ENCODE measurements at places on chromosomes 11 and 22.

DNA sequence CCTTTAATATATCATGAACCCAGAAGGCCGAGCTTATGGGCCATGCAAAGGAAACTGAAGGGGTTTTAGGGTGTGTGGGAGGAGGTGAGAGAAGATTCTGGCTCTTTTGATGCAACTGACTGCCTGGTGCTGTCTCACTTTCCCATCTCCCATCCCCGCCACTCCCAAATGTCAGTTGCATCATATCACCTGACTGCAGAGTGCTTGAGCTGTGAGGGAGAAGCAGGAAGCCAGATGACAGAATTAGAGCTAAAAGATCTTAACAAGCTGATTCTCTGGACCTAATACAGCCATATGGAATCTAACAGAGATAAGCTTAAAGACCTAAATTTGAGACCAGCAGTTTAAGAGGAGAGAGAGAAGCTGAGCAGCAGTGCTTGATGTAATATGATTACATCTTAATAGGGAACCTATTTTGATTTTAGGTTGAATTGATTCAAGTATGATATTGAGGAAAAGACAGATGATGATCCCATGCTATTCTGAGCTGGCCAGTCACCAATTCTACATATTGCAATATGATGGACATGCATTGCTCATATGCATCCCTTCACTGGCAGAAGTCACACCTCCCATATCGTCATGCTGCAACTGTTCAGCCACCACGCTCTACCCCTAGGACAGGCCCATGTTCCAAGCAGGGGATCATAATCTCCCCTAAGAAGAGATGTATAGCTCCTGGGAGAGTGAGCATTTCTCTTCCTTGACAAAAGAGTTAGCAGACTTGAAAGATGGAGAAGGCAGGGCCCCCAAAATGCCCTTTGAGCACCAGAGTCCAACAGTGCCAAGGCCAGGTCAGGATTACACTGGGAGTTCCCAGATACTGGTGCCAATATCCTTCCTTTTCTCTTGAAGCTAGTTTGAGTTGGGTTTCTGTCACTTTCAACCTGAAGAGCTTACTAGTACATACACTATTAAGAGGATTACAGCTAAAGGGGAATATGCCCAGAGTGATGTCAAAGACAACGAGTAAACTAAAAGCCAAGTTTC is 44.9 kb downstream of the PLEKHA7 start:
- DNase-seq, result no peak

- DNase-seq, result no peak
Observed at GRCh38 chr11:60852117-60852981, 3.4 kb downstream of the PTGDR2 start.

GRCh38 chr11:86957976-86958646 is 2.9 kb upstream of the FZD4 start:
- DNase-seq, result no peak

DNA sequence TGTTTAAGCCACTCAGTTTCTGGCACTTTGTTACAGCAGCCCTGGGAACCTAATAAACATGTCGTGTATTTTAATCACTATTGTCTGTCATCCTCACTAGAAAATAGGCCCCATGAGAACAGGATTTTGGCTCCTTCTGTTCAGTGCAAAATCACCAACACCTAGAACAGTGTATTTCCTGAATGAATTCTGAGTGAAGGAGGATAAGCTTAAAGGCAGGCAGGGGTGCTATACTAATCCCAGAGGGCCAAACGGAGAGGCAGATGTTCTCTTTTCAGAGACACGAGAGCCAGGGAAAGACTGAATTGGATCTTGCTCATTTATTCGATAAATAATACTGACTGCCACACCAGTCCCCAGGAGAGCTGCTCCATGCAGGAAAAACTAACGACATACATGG is 10.4 kb downstream of the SMCO4 start:
- DNase-seq, result no peak

DNA sequence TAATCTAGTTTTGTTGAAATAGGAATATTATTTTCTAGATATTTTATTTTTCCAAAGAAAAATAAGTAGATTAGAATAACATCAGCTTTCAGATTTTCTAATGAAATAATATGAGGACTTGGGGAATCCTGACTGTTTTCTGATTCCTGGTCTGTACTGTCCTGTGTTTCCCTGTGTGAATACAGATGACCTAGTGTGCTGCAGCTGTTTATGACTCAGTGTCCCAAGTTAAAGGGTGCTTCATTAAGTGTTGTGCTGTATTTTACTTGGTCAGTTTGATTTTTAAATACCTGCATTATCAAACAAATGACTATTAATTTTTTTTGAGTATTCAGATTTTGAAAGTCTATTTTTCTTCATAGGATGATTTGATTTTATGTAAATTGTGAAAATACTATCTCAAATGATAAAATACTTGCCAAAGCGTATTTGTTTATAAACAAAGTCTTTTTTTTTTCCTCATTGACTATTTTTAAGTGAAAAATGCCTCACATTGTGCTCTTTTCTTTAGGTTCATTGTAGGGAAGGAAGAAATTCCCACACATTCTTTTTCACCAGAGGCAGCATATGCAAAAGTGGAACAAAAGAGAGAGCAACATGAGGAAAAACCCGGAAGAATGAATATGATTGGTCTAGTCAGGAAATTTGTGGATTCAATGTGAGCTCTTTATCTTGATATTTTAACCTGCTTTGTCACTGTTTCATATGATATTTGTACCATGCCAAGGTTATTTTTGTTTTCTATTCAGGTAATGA is 264.2 kb downstream of the TMEM135 start:
- no peak for DNase-seq

DNA sequence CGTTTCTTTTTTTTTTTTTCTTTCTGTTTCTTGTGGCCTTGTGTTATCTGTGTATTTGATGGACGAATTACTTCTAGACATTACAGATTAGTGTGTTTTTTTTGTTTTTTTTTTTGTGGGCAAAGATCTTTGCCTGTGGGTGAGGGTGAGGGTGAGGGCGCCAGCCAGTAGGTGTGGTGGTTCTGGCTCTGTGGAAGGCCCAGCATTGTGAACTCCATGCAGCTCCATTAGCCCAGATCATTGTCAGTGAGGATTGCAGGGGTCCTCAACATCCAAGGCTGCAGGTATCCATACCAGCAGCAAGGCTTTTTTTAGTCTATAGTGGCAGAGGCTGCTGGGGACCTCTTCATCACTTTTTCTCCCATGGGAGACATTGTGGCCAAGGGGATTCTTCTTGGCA is 13.7 kb downstream of the BIRC2 start:
- DNase-seq, result no peak

DNA sequence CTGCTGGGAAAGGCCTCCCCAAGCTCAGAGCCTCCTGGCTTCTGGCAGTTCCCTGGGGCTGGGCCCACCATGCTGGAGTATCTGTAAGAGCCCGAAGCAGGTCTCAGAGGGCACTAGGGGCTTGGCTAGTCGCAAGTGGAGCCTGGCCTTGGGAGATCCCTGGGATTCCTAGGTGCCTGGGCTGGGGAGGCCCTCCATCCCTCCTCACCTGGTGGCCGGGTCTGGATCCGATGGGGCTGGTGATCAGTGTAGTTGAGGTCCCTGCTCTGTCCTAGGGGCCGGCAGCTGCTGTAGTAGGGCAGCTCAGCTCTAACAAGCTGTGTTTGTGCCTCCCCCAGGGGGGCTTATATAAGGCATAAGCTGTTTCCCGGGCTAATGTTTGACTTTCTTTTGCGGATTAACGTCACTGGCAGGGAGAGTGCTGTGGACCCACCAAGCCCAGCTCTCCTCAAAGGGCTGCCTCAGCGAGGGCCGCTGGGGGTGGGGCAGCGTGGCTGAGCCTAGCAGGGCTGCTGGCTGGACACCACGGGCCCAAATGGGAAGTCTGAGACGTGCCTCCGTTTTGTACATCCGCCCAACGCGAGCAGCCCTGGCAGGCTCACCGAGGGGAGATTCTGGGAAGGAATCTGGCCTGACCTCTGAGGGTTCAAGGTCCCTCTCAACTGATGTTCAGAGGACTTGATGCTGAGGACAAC is at the start of gene SLC22A8:
Gene SLC22A8 (minus strand): TSS at position 321 of the 695 bp plus-strand sequence. CDS start 883 bp downstream, outside the sequence.
- DNase-seq, result no peak

DNA sequence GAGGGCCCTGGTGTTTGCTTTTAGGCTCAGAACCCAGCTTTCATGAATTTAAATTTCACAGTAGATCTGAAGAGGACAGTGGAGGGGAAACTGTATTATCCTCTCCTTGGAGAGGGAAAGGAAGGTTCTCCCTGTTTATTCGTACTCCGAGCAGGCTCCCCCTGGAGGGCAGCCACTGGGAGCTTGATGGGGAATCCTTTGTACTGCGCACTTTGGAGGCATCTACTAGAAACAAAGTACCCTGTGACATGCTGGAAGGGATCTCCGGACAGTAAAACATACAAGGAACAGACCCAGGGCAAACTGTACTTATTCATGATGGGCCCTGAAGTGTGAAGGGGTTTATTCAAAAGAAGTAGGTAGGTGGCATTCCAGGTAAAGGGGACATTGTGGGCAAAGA is 27.2 kb downstream of the NAV2 start:
- DNase-seq, result no peak

- DNase-seq, result no peak
Observed at GRCh38 chr22:27747396-27748221, 53.9 kb downstream of the MN1 start.

DNA sequence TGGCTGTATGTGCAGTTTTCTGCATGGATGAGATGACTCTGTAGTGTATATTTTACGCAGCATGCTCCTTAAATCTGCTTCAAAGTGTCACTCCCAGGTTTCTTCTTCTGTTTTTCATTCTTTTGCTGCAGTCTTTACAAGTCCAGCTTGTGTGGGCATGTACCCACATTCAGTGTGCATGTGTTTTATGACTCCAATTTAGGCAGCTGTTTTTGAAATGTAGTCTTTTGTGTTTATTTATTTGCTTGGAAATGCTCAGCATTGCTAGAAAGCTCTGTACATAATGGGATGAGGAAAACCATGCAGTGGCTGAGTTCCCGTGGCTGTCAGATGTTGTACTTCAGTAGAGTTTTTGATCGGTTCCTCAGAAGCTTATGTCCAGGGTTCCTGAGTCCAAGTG is 138.5 kb downstream of the ARHGAP42 start:
- no peak for DNase-seq

DNA sequence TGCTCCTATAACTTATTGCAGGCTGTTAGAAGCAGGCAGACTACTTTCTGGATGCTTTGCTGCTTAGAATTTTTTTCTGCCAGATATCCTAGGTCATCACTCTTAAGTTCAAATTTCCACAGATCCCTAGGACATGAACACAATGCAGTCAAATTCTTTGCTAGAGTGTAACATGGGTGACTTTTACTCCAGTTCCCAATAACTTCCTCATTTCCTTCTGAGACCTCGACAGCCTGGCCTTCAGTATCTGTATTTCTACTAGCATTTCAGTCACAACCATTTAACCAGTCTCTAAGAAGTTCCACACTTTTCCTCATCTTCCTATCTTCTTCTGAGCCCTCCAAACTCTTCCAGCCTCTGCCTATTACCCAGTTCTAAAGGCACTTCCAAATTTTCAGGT is 60.4 kb upstream of the ZBED5 start:
- no peak for DNase-seq

GRCh38 chr11:2761131-2762030 is 61.6 kb upstream of the KCNQ1OT1 start:
- DNase-seq, result no peak

DNA sequence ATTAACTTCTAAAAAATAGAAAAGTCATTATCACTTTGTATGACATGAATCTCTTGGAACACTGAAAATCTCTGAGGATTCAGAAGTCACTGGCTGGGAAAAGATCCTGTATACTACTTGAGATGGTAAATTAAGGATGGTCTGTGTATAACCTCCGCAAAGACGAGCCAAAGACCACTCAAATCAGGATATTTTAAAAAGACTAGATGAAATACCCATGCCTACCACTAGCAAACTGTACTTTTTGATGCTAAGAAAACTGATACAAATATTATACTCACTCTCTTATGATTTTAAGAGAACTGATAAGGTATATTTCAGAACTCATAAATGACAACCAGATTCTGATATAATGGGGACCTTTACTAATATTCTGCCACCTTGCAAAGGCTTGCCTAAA is 78.6 kb upstream of the APOA1 start:
- no peak for DNase-seq

DNA sequence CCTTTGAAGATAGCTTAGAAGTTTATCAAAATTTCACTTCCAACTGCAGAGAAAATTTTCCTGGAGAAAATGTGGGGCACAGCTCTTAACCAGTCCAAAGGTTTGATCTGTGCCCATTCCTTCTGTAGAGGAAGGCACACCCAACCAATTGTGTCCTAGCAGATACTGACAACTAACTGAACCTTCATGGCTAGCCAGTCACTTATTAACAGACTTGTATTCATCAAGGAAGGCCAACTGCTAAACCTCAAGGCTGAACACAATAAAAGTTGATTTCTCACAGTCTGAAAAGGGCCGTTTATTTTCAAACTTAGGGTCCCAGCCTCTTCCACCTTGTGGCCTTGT is 19.5 kb downstream of the SYT13 start:
- DNase-seq, result no peak

- no peak for DNase-seq
Observed at GRCh38 chr11:85721191-85721590, 35.2 kb upstream of the CCDC89 start.

- DNase-seq, result no peak
Observed at GRCh38 chr22:44448271-44448830, 49.7 kb downstream of the RTL6 start.

GRCh38 chr11:64241491-64242374 is 838 bp downstream of the FKBP2 start:
- no peak for DNase-seq

DNA sequence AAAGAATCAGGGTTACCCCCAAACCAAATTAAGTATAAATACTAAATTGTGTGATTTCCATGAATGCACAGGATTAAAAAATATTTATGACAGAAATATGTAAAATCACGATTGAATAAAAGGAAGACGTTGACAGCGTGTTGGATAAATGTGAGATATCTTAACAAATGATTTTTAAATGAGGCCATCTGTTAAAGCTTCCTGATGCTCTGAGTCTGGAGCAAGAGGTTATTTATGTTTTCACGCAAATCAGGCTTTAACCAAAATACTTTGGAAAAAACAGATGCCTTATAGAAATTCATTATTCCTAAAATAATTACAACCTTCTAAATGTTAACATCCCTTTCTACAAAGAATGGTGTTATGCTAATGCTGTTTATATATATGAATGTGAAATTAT is 123.3 kb downstream of the PAX6 start:
- DNase-seq, result no peak

- DNase-seq, result no peak
Observed at GRCh38 chr11:123392844-123393243, 37.2 kb upstream of the GRAMD1B start.

- DNase-seq, result no peak
Observed at GRCh38 chr11:95608093-95608492, 181.5 kb downstream of the FAM76B start.

DNA sequence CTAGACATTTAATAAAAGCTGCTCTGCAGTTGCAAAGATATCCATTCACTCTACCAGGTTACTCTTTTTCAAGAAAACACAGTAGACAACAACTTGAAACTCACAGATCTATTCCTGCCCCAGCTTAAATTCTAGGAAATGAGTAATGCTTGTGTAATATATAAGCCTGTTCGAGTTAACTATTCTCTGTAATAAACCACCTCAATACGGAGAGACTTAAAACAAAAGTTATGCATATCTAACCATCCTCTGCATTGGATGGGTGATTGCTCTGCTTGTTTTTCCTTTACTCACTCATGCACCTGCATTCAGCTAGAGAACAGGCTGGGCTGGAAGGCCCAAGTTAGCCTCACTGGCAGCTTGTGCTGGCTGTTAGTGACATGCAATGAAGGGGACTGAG is 13.3 kb downstream of the LRRC4C start:
- no peak for DNase-seq

GRCh38 chr11:62069374-62069773 is 54.4 kb upstream of the INCENP start:
- no peak for DNase-seq

- no peak for DNase-seq
Observed at GRCh38 chr11:57624864-57625263, 24.8 kb downstream of the YPEL4 start.

All from stimulated activated CD8-positive, alpha-beta memory T cell treated with anti-CD3 and anti-CD28 coated beads, Interleukin-4, amount 100 ng/mL, for 4 hours (primary cell).